HAP-1 (cell line): ENCODE measurements at places on chromosomes 2 and 18.

- DNase-seq, result no peak
Measured at GRCh38 chr18:77110400-77110799, 22.2 kb downstream of the MBP start.

GRCh38 chr2:100485396-100485795 lies 15.1 kb downstream of the NMS start:
- DNase-seq, result no peak

GRCh38 chr2:31014516-31014915 lies 123.7 kb downstream of the GALNT14 start:
- no peak for DNase-seq

- DNase-seq, result no peak
Measured at GRCh38 chr2:85794038-85794441, 40.2 kb downstream of the ATOH8 start.

GRCh38 chr2:239788576-239789098 lies 236.5 kb downstream of the NDUFA10 start:
- no peak for DNase-seq
